ENCODE measurements at places on chromosomes 7 and 10.

DNA sequence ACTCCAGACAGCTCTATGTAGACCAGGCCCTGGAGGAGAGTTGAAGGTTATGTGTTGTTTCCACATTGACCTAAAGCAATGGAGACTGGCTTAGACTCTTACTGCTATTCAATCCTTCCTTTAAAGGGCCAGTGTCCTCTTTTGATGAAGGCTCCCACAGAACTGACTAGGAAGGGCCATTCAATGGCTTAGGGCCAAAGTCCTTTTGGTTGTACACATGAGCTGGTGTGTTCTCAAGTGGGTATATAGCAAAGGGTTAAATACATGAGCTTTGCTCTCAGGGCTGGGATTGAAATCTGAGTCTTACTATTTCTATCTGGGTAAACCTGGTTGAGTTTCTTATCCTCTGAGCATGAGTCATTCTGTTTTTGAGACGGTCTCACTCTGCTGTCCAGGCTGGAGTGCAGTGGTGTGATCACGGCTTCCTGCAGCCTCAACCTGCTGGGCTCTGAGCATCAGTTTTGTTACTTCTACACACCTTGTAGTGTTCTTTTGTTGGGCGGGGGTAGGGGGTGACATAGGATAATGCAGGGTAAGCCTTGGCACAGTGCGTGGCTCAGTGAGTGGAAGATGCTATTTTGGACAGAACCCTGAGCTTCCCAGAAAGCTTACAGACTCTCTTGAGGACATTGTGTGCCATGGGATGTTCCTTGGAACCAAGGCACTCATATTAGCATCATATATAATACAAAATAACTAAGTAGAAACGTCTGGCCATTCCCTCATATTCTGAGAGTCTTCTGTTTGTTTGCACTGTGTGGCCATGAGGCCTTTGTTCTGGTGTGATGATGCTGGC lies 90.1 kb downstream of the ABCC2 start:
- DNase-seq = no peak

- no peak for DNase-seq
These were observed 106.6 kb upstream of the KCNMA1 start for GRCh38 chr10:77744245-77744644.

- peak; percentile 77 for DNase-seq
These were observed 10.4 kb downstream of the CHST3 start for GRCh38 chr10:71974489-71975021.

DNA sequence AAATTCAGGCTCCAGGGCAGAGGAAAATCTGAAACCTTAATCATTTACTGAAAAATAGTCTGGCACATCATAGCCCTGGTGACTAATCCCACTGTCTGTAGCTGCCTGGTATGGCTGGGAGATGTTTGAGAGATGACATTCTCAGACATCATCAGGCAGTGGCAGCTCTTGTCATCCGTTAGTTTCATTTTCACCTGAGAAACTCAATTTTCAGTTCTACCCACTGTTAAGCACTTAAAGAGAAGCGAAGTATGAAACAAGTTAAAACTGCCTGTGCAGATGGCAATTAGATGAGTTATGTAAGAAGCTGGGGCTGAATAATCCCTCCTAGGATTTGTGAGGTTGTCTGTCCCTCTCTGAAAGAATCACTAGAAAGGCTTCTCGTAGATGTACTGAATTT lies 150.2 kb downstream of the NSUN6 start:
- peak; percentile 21 for DNase-seq

GRCh38 chr7:95529701-95530100 lies 44.0 kb downstream of the ASB4 start:
- no peak for DNase-seq

- peak; percentile 40 for DNase-seq
These were observed 34.7 kb downstream of the NET1 start for GRCh38 chr10:5447056-5447455.

DNA sequence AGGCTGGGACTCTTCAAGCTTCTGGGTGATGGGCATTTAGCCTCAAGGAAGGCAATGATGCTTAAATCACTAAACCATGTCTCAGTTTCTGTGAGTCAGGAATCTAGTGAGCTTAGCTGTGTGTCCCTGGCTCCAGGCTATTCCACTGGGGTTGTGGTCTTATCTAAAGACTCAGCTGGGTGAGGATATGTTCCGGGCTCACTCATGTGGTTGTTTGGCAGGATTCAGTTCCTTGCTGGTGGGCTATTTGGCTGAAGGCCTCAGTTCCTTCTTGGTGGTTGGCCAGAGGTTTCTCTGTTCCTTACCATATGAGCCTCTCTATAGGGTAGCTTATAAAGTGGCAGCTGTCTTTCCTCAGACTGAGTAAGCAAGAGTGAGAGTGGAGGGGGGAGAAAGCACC lies 12.0 kb downstream of the EVX1 start:
- no peak for DNase-seq

- DNase-seq = no peak
These were observed 6.1 kb downstream of the TBATA start for GRCh38 chr10:70779088-70779487.

DNA sequence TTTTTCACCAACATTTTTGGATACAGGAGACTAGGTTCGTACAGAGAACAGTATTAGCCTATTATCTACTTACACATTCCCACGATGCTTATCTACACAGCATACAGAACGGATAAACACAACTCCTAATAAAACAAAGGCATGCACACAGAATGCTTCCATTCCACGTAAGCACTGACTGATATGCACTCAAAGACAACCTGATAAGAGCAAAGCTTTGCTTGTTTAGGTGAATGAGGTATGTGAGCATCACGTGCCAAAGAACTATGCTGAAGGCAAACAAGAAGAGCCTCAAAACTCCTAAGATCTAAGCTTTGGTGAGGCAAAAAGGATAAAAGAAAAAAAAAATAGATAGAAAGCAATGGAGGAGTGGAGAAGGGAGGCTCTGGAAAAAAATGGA lies 413.5 kb upstream of the LRRN3 start:
- no peak for DNase-seq

- no peak for DNase-seq
These were observed 94.3 kb upstream of the SDK1 start for GRCh38 chr7:3206771-3207191.

DNA sequence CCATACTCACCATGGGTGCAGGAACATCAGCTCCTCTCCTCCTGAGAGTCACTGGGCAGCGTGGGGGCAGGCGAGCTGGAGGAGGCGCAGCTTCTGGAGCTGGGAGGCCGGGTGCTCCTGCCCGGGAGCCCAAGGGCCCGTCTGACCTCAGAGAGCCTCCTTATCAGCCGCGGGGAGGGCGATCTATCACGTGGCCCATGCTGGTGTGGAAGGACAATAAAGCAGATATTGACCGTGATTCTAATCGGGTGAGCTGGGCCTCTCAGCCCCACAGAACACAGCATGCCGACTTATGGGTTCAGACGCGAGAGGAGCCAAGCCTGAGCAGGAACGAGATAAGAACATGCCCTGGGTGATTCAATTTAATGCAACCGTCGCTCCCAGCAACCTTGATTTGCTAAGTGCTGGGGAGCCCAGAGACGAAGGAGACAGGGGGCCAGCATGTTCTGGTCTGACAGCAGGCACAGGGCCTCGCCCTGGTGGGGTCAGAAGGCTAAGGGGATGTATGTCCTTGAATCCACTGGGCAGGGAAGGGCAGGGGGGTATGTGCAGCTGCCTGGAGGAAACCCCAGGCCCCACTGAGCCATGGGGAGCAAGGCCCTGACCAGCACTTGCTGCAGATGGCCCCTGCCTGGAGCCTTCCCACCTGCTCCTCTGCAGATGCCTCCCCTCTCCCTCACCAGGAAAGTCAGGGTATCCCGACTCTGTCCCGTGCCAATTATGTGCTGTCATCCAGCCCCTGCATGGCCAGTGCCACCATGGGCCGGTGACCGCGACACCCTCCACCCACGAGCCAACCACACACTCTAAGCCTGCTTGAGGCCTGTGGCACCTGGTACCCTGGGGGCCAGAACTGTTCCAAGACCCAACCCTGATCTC lies 95.3 kb upstream of the RET start:
- no peak for DNase-seq

- peak; percentile 44 for DNase-seq
These were observed 81.5 kb upstream of the HPS1 start for GRCh38 chr10:98528166-98528804.

DNA sequence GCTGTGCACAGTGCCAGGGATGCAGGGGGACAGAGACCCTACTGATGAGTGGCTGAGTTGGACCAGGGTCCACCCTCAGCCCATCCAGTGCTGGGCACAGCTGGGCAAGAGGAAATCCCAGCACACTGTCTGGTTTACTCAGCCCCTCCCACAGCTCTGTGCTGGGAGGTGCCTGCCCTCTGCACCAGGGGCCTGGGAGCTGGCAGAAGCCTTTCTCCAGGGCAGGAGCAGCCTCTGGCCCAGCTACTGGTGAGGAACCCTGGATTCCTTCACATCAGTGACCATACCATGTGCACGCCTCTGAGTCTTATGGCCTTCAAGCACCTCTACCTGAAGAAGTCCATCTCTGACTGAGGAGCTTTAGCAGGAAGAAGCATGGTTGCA lies 25.9 kb upstream of the C10orf71 start:
- no peak for DNase-seq

DNA sequence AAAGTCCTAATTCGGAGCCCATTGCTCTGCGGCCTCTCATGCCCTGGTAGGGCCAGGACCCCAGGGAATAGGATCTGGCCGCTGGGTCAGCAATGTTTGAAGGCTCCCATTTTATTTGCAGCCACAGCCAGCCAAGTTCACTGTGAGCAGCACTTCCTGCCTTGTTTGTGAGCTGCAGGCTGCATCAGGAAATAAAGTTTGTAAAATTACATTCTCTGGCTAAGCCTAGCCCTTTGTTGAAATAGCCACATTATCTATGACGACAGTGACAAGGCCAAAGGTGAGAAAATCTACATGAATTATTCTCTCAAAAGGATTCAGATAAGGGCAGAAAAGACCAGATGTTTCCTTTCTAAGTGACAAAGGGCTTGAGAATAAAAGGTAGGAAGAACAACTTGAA lies 23.7 kb upstream of the ITGB1 start:
- peak; percentile 61 for DNase-seq

GRCh38 chr10:131744346-131744745 lies 156.5 kb upstream of the PPP2R2D start:
- no peak for DNase-seq

DNA sequence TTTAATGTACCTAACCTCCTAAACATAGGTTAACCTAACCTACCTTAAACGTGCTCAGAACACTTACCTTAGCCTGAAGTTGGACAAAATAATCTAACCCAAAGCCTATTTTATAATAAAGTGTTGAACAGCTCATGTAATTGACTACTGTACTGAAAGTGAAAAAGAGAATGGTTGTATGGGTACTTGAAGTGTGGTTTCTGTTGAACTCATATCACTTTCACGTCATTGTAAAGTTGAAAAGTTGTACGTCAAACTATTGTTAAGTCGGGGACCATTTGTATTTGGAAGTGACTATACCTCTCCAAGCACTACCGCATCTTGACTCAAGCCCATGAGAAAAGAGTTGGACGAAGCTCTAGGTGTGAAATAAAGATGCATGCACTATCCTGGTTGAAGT lies 37.9 kb upstream of the ASAH2 start:
- no peak for DNase-seq

DNA sequence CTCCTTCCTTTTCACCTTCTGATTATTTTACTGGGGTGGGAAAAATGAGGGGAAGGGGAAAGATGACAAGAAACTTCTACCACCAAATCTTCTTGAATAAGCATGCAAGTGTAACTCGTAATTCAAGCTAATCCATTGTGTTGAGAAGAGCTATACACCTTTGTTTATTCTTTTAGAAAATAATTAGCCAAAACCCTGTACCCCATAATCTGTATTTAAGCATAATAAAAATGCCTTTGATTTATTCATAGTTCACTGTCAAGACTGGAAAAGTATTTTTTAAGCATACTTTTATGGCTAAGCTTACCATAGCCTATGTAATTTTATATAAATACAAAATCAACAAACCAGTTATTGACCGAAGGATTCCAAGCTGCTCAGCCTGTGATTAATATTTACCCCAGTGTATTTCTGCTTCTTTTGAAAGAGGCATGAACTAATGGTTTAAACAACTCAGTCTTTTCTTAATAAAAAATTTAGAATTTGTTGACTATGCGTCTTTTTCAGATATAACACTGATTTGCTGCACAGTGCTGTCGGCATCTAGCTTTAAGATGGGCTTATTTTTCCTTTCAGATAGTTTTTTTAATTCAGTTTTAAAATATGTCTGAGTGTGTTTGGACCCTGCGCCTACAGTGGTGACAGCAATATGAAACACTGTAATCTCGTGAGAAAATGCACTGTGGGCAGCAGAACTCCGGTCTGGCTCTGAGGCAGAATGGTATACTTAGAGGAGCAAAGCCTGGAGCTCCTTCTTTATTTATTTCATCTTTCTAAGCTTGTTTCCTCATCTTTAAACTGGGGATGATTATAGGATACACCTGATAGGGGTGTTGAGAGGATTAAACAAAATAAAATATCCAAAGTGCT lies 238.8 kb upstream of the LRGUK start:
- DNase-seq = no peak

DNA sequence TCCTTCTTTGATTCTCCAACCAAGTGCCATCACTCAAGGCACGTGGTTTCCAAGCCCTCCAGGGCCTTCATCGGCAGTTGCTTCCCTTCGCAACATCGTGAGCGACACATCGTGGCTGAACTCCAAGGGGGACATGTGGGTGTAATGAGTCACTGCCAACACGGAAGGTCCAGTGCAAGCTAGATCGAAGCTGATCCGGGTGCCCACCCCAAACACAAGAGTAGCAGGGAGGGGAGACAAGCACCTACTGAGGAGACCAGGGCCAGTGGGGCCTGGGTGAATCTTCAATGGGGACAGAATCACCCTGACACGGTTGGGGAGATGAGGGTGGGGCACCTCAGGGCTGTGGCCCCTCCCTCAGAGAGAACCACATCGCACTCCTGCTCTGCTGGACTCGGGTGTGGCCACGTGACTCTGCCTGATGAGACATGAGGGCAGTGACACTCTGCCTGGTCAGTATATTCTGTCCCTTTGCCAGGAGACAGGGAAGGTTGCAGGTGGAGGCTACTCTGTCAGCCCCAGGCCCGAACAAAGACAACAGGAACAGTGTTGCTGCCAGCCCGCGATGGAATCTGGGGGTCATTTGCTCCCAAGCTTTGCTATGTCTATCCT lies 36.8 kb upstream of the HSPA12A start:
- peak; percentile 6 for DNase-seq
